ENCODE measurements at places on chromosomes 6 and 20.
A peak's percentile ranks its signal among the peaks of the same experiment; 100 is the strongest.

DNA sequence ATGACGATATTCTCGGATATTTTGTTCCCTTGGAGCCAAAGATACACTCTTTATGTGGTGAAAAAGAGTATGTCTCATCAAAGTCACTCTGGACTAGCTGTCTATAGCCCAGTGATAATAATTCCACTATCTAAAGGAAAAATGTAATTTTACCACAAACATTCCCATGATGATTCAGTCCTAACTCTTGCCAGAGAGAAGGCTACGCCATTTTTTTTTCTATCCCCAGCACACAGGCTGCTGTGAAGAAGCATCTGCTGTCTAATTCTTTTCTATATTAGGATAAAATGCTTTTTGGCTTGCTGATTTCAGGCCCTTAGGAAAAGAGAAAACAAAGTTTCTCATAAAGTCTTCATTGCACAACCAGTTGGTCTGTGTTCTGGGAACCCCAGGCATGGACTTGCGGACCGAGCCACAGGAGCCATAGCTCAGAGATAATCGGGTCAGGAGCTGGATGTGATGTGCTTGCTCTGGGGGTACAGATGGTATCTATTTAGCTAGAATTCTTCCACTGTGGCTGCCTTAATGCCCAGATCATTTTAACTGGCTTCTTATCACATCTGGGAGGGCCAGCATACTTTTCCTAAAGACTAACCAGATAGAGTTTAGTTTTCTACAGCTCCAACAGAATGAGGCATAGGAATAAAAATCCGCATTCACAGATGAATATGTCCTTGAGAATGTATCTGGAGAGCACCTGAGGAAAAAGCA lies 683.7 kb upstream of the ID4 start:
- no peak for DNase-seq

GRCh38 chr6:167349631-167350274 lies 24.9 kb downstream of the TTLL2 start:
- no peak for DNase-seq

- no peak for DNase-seq
These were observed 21.3 kb downstream of the ZNF831 start for GRCh38 chr20:59184880-59185447.

DNA sequence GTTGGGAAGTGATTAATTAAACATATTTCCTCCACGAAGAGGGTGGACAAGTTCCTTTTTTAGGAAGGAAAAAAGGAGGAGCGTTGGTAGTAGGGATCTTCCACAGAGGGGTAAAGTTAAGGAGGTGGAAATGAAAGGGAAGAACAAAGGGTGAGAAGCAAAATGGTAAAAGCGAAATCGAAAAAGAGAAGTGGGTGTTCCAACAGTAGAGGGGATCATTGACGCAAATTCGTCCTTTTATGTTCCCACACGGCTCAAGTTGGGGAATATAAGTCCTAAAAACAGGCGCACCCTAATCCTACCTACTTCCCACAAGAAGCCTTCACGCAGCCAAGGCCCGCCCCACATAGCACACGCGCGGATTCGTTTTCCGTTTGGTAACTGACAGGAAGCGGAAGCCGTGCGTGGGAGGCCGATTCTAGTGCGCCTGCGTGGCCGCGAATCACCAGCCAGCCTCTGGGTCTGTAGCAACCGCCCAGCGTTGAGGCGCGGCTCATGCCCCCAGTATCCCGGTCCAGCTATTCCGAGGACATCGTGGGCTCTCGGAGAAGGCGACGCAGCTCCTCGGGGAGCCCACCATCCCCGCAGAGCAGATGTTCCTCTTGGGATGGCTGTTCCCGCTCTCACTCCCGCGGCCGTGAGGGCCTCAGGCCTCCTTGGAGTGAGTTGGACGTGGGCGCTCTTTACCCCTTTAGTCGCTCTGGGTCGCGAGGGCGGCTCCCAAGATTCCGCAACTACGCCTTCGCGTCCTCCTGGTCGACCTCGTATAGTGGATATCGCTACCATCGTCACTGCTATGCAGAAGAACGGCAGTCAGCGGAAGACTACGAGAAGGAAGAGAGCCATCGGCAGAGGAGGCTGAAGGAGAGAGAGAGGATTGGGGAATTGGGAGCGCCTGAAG lies at the start of gene NKAPL:
Gene NKAPL (plus strand): TSS at position 421 of the 901 bp plus-strand sequence. CDS start 75 bp downstream, at position 496.
- peak; percentile 25 for DNase-seq

DNA sequence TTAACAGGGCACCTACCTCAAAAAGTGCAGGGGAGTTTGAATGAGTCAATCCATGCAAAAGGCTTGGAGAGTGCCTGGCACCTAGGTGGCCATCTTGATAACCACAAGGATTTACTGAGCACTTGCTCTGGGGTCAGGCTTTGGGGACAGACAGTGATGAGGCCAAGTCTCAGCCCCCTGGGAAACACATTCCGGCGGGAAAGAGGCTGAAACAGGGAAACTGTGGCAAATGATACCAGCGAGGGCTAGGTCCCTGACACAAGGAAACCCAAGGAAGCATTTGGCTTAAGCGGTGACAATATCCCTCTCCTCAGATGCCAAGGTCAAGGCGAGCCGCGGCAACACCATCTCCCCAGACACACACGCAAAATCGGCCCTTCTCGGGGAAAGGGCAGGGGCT lies 527 bp upstream of the DOK5 start:
- DNase-seq = no peak

- no peak for DNase-seq
These were observed 102.4 kb downstream of the F13A1 start for GRCh38 chr6:6217855-6218758.

GRCh38 chr6:168896321-168896720 lies 357.3 kb downstream of the THBS2 start:
- DNase-seq = no peak

- no peak for DNase-seq
These were observed 84.8 kb downstream of the CD40 start for GRCh38 chr20:46202766-46203509.

DNA sequence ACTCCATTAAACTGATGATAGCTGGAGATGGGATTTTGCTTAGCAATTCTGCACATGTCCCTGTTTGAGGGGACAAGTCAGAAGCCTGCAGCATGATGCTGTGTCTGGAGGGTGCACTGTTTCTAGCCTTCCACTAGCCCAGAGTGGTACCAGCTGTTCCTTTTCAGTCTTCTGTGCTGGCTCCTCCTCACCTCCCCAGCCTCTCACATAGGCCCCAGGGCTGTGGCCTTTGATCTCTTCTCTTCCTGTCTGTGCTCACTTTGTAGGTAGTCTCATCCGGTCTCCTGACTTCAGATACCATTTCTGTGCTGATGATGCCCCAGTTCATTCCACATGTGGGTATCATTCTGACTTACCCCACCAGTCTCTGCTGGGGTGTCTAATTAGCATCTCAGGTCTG lies 126.3 kb downstream of the HIVEP1 start:
- no peak for DNase-seq

DNA sequence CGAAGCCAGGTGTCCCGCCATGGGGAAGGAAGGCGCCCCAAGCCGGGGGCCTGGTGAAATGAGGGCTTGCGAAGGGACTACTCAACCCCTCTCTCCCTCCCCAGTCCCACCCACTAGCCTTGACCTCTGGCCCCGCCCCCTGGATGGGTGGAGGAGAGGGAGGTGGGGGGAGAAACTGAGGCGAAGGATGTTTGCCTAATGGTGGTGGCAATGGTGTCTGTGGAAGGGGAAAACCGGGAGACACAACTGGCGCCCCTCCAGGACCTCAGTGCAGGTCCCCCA lies at the start of gene POU5F1:
Gene POU5F1 (minus strand): TSS at position 83 of the 282 bp plus-strand sequence. CDS start 62 bp downstream, at position 21.
- no peak for DNase-seq

GRCh38 chr20:53872081-53872541 lies 198.3 kb downstream of the BCAS1 start:
- no peak for DNase-seq

- DNase-seq = no peak
These were observed 13.9 kb downstream of the PMEPA1 start for GRCh38 chr20:57695940-57696339.
